ENCODE measurements at places on chromosomes 5 and 9.
A peak's percentile ranks its signal among the peaks of the same experiment; 100 is the strongest.

DNA sequence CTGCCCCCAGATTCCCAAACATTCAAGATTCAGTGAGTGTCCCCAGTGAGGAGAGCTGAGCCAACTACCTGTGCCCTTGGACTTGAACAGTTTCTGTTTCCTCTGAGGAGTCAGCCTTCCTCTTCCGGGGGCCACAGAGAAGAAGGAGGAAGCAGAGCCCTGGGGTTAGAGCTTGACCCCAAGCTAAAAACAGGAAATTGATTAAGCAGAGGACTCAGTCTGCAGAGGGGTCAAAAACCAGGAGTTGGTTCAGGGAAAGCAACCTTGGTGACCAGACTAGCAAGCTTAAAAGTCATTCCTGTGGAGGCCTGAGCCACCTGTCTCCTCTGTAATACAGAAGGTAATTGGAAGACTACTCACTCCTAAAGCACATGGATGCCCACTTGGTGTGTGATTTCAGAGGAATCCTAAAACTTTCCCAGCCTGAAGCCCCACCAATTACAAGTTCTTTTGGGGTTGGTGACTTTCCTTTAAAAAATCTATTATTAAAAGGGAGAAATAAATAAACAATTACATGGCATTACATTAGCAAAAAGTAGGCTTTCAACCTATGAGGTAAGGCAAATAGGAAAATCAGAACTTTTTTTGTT lies 64.2 kb upstream of the SELENOP start:
- no peak for DNase-seq

GRCh38 chr5:127564002-127564769 lies 46.7 kb downstream of the PRRC1 start:
- peak; percentile 19 for DNase-seq

DNA sequence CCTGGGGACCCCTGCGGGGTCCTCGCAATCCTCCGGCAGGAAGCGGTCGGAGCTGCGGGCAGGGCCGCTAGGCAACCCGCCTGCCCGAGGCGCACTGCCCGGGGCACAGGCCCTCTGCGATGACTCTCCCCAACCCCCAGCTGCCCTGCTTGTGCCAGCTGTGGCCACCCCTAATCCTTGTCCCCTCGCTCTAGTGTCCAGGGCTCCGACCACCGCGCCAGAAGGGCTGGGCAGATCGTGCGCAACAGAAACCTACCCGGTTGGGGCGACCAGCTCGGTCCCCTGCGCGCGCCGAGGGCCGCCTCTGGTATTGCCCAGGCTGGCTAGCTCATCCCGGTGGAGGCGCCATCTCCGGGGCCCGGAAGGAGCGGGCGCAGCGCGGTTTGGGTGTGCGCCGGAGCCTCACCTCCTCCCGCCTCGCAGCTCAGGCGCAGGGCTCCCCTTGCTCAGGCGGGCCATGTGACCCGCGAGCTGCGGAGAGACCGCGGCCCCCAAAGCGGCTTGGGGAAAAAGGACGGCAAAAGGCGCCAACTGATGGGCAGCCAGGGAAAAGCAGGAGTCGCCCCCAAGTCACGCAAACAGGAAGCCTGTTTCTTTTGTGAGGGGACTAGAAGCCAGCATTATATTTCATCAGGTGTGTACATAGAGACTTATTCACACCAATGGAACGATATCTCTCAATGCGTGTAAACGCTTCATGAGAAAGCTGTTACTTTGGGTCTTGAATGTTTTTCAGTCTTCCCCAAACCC lies 46.8 kb upstream of the RNF20 start:
- peak; percentile 69 for DNase-seq

GRCh38 chr5:175464074-175464941 lies 14.1 kb upstream of the SFXN1 start:
- peak; percentile 6 for DNase-seq

DNA sequence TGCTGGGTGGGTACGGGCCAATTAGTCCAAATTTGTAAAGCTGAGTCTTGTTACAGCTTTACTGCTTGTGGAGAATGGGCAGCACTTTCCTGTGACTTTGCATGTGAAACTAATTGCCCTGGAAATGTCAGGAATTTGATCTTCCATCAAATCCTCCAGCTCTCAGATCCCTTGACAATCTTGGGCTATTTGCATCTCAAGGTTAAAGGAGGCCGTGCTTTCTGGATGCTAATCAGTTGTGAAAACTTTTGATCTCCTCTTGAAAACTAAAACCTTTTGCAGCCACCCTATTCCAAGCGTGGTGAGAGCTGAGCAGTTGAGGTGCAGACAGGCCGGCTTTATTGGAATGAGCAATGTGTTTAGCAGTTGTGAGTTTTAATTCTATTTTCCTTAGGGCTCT lies 68.0 kb upstream of the CLINT1 start:
- DNase-seq = no peak

GRCh38 chr9:13137426-13137825 lies 142.1 kb downstream of the MPDZ start:
- DNase-seq = no peak

GRCh38 chr9:88418025-88418424 lies 29.8 kb downstream of the SPIN1 start:
- DNase-seq = no peak

DNA sequence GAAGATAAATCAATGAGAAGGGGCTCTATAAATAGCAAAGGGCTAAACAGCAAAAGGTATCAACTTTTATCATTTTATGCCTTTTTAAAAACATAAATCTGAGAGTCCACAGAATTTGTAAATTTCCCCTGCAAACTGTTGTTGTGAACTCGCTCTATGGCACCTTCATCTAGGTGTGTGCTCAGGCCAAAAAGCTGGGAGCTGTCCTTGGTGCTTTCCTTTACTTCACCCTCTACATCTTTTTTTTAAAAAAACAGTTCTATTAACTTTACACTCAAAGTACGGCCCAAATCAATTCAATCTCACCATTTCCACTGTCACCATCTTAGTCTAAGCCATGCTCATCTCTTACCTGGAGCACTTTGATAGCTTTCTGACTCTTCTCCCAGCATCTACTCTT lies 108.2 kb upstream of the GPR151 start:
- DNase-seq = peak; percentile 2

DNA sequence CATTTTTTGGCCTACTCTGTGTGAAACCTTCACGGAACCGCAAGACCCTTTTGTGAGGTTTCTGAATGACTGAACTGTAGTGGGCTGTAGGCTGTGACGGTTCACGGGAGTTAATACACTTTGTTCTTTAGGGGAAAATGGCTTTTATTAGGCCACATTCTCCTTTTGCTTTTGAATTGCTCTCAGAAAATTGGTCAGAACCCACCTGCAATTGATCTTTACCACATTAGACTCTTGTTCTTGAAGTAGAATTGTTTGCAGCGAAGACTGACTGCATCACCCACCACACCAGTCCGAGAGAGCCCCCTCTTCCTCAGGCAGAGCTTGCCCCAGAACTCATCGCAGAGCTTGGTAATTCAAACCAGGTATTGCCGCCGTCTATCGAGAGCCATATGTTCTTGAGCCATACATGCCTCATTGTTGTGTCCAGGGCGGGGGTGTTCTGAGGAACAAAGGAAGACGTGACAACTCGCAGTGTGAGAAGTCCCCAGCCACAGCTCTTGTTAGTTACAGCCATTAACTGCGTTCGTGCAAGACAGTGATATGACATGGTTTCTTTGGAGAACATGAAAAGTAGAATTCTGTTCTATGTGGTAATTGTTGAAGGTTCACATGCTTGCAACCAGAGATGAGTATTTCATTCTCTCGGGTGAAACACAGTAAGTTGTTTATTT lies 166.4 kb upstream of the OTULINL start:
- DNase-seq = no peak

DNA sequence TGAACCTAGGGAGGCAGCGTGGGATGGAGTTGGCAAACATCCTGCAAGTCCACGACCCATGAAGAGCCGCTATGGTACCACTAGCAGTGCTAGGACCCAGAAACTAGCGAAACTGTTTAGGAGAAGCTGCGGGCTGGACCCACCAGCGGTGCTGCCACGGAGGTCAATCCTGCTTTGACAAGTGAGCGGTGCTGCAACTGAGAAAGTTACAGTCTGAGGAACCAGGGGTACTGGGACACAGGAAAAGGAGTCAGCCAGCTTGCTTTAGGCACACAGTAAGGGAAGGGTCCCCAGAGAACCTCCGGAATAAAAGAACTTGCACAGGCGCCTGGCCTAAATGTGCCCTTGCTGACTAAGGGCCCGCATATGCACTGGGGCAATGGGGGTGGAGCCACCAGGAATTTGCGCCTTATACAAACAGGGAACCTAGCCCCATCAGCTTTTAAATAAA lies 23.6 kb upstream of the ANXA2R start:
- DNase-seq = no peak

- DNase-seq = no peak
Observed at GRCh38 chr5:7852988-7853387, 2.1 kb upstream of the CFAP90 start.

DNA sequence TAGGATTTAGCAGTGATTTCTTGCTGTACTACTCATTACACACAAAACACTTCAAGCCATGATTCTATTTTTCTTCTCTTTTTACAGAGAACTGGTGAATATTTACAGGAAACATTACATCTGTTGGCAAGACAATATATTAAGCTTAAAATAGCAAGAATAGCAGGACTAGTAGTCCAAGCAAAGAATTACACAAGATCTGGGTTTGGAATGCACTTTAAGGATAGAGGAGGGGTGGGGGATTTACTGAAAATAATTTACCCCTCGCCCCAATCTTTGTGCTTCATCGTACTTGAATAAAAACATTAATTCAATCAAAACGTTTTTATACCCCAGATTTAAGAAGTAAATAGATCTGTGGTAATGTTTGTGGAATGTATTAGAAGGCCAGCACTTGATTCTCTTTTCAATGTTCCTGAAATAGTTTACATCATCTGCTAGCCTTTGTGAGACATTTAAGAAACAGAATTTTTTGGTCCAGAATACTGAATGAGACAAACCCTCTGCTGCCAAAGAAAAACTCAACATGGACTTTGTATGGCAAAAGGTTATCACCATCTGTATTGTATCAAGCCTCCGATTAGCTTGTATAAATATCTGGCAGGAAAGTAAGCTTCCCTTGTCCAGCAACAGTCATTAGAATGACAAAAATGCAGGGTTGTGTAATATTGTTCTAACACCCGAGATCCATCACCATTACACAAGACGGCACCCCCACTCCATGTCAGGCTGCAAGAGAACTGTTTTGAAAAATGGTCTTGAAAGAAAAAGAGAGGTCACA lies 23.8 kb downstream of the SVEP1 start:
- no peak for DNase-seq

- DNase-seq = peak; percentile 91
Observed at GRCh38 chr9:75754080-75754479, 136.4 kb upstream of the PCSK5 start.
